ENCODE measurements at places on chromosomes 2 and 18. TPM values are rescaled to one million over a fixed set of nuclear protein-coding genes. Genes with fewer than 3 reads are reported as not detected.

Gene ACMSD
- not detected for total RNA-seq

DNA sequence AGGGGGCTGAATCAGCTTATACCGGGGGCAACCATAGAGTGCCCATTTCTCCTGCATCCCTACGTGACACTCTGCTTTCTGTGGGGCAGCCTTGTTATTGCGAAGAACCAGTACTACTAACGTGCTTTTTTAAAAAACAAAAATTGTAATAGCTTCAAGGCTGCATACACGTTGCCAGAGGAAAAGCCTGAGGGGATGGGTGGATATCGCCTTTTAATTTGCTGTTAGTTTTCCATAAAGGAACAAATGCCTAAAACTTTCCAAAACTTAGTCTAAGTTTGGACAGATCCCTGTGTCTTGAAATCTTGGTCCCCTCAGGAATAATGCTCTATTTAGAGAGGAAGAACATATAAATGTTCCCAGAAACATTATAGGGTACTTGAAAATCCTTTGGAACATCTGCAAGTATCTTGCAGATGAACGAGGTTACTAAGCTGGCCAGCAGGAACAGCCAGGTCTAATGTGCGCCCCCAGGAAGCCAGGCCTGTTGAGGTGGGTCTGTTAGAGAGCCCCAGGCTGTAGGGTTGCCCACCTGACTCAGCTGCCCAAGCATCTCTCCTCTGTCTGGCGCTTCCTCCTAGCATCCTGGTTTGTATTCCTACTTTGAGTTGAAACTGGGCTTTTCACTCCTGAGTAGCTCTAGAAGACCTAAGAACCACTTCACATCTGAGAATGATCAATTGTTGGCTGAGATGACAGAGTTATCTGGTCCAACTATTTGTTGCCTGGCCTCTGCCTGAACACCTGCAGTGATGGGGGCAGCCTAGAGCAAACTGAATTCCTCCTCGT is 96.9 kb downstream of the TGOLN2 start:
- DNase-seq: no peak

DNA sequence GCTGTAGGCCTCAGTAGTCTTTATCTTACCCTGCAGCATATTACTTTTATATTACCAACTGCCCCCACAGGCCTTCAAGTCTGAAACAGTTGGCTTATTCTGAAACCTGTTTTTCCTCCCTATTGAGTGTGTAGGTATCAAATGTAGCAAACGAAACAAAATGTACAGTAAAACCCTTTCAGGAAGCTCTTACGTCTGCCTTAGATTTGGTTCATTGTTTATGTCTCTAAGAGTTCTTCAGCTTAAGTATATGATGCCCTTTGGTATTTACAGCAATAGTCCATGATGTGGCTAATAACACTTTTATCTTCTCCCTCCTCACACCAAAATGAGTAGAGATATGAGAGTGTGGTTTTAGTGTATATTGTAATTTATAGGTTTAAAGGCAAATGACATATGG is 108.8 kb downstream of the DOCK10 start:
- no peak for DNase-seq

- DNase-seq: no peak
These were observed 224.5 kb downstream of the UXS1 start for GRCh38 chr2:105969552-105969951.

DNA sequence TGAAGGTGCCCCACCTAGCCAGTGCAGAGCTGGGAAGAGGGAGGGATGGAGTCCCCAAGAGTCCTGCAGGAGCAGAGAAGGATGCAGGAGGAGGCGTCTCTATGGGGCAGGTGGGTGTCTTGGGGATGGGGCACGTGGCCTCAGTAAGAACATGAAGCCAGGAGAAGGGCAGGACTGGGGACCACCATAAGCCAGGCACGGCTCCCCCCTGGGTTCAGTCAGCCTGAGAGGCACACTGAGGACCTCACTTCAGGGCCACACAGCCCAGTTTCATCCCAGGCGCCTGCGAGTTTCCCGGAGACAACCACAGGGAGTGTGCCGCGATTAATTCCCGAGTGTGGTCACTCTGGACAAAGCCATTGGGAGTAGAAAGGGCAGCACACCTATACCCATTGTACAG is 120.3 kb downstream of the GYPC start:
- no peak for DNase-seq

Gene GCG
- not detected for total RNA-seq

GRCh38 chr2:64492272-64492671 is 31.9 kb upstream of the AFTPH start:
- DNase-seq: no peak

All from HFFc6 (cell line).